ENCODE measurements at places on chromosomes 7 and 10.

DNA sequence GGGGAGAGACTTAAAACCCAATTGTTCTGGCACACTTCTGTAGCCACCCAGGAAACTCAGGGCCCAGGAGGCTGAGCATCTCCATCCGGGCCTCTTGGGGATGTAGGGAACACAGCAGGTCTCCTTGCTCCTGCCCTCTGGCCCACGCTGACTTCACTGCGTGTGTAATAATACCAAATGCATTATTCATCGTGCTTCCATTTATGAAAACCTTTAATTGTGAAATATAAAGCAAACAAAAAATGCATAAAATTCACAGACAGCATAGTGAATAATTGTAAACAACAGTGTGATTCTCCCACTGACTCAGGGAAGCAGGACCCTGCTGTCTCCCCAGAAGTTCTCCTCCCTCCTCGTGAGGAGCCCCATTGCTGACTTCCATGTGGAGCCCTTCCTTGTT lies 70.3 kb upstream of the SHH start:
- no peak for DNase-seq

GRCh38 chr7:135300913-135301765 lies 67.5 kb downstream of the STRA8 start:
- DNase-seq = no peak

DNA sequence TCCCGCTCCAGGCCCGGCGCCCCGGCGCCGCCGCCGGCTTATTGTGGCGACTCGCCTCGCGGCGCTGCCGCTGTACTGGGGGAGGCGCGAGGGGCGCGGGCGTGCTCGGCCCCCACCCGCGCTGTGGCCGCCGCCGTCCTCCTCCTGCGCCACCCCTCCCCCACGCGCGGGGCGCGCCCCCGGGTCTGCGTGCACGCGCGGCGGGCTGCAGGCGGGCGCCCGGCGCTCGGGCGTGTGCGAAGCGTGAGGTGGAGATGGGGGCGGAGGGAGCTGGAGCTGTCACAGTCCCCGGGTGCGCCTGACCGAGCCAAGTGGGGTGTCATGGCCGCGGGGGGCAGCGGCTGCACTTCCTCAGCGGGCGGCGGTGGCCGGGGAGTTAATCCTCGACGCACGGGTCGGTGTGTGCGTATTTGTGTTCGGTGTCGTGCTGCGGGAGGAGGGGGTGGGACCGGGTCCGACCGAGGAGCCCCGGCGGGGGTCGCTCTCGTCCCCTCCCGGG lies 672 bp downstream of the LCOR start:
- DNase-seq = peak; percentile 75

- DNase-seq = no peak
Observed at GRCh38 chr7:44324204-44324480, 1.3 kb downstream of the CAMK2B start.

DNA sequence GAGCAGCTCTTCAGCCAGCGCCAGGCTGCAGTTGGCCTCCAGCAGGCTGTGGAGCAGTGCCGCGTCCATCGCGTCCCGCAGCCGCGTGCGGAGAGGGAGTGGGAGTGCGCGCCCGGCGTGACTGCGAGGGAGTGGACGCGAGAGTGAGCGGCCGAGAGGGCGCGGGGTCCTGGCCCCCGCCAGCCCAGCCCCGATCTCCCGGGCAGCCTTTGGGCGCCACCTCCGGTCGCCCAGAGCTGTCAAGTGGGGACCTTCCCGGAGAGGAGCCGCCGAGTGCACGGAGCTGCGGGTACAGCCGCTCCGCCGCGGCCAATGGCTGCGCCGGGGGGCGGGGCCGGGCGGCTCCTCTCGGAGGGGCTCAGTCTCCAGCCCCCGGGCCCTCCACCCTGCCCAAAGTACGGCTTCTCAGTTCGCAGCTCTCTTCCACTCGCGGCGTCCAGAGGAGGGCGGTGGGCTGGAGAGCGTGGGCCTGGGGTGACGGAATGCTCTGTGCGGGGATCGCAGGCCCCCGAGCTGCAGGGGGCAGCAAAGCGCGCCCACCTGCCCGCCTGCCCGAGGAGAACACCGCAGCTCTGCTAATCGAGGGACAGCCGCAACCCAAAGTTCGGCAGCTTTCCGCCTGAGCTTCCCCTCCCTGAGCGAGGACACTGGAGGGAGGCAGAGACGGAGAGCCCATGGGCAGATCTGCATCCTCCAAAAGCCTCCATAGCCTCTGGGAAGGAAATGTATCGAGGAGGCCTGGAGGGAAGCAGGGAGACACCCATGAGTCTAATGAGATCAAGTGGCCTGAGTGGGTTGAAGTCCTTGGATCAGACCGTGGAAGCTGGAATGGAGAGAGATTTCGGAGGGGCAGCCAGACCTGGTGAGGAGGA lies at the start of gene CRHR2:
TSS of gene CRHR2 (minus strand) at position 245 of the 872 bp plus-strand sequence. CDS start at position 69, 176 bp downstream.
- peak; percentile 39 for DNase-seq

DNA sequence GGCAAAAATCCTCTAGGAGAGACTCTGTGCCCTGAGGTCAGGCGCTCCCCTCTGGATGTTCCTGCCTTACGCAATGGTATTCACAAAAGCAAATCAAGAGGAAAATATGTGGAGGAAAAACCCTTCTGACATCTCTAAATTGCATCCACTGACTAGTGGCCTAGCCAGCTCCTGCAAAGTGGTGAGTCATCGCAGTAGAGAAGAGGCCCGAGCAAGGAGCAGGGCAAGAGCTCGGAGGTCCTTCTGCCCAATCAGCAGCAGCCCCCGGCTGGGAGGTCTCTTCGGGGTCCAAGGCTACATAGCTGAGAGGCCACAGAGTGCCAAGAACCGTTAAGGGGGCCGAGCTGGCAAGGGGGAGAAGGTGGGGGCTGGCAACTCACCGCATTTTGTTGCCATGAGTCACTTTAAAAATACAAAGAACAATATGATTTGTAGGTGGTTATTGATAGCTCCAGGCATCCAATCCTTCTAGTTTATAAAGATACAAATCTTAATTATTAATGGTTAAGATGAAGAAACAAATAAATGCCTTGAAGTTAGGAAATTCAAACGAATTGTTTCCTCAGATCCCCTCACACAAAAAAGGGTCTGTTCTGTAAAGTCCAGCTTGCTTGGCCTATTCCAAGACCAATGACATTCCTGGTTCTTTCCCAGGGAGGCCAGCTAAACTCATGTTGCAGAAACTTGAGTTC lies 161.6 kb downstream of the PKD1L1 start:
- DNase-seq = no peak

DNA sequence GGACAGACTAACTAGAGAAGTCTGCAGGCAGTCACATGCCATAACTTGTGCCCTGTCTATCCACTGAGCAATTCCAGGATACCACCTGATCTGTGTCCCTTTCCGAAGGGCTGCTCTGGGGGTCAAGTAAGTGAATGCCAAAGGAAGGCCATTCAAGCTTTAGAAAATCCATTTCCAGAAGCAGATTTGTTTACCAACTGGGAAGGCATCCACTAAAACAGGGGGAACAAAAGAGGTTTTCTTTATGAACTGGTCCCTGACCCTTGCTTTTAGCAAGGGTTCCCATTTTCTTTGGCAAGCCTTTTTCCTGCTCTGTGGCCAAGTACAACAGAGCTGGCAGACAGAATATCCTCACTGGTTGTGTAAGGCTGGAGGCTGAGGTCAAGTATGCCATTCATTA lies 36.5 kb downstream of the ITPRID1 start:
- DNase-seq = no peak

DNA sequence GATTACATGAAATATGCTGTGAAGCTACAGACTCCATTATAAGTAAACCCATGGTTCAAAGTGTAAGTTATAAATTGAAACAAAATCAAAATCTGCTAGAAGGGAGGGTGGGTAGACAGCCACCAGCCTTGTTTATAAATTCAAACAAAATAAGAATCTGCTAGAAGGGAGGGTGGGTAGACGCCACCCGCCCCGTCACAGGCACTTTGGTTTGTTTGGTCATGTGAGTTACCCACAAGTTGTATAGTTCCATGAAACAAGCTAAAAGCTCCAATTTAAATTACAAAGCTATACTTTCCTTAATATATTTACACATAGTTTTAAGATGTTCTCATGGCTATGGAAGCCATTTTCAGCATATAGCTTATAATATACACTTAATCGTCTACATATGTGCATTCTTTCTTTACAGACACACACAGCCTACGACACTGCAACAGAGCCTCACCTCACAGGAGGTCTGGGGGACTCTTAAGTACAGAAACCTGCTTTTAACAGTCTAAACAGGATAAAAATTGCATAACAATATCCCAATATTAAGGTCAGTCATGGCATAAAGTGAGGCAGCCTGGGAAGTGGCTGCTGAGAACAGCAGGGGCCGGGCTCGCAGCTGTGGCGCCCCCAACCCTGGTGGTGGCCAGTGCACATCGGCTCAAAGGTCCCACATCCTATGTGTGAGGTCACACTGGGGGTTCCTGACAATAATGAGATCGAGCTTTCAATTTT lies 28.1 kb upstream of the NCAPG2 start:
- no peak for DNase-seq

- DNase-seq = no peak
Observed at GRCh38 chr10:71622154-71622526, 97.4 kb downstream of the C10orf105 start.

GRCh38 chr10:46247181-46247475 lies 39.7 kb upstream of the ANTXRL start:
- no peak for DNase-seq

GRCh38 chr7:149879766-149880637 lies 6.2 kb downstream of the ATP6V0E2 start:
- no peak for DNase-seq

GRCh38 chr7:44348300-44348699 lies 22.9 kb upstream of the CAMK2B start:
- DNase-seq = peak; percentile 40

DNA sequence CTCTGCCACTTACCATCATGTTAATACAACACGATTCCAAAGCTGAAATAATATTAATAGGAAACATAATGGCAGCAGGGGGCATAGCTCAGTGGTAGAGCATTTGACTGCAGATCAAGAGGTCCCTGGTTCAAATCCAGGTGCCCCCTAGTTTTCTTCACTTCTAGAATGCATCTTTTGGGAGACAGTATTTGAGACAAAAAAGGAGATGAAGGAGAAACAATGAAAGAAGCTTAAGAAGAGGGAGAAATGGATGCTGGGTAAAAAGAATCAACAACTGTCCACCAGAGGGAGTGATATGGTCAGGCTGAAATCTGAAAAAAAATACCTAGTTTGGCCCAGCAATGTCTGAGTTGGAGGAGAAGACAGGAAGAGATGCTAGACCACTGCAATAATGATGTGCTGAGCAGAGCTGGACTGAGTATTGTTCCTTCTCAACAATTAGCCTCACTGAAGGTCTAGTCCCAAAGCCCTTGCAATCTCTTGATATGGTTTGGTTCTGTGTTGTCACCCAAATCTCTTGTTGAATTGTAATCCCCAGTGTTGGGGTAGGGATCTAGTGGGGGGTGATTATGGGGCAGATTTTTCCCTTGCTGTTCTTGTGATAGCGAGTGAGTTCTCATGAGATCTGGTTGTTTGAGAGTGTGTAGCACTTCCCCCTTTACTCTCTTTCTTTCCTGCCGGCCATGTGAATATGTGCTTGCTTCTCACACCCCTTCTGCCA lies 48.3 kb downstream of the ZNF783 start:
- peak; percentile 83 for DNase-seq

DNA sequence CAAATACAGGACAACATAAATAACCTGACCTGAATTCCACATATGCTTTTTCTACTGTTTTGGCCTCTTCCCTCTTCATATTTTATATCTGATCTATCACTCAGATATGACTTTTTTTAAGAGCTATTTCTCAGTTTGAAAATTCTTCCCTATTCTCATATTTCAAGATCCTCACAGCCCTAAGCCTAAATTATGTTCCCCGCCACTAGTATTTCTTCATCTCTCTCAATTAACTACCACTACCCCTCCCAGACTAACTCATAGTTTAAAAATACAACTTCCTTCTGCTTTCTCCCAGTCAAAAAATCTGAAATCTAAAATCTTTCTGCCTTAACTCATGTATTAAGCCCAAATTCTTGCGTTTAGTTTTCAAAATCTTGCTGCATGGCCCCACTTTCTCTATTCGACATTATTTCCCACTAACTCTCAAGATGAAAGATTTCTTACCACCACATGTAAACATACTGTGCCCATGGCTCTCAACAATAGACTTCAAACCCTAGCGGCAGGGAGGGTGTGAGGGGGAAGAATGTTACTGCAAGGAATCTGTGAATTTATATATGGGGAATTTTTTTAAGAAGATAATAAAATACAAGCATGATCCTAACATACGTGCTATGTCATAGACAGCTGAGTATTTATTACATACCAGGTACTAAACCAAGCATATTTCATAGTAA lies 64.6 kb downstream of the TFEC start:
- peak; percentile 36 for DNase-seq

DNA sequence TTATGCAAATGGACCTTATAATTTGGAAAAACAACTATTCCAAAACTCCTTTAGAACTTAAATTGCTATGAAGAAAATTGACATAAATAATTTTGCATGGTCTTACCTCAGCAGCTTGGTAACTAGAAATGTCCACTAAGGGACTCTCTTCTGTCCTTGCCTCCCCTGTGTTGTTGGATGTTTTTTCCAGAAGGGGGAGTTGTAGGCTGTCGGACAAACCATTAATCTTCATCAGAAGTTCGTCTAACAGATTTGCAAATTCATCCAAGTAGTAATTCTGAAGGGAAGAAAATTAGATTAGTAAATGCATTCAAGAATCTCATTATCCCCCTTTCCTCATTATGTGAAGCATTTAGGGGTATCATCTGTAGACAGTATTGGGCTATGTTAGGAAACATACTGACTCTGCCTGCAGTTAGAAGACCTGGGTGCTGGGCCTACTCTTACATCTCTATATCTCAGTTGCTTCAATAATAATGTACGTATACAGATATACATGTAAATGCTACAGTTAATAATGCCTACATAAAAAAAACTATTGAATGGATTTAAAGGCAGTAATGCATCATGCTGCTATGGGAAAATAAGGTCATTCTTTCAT lies 155.6 kb downstream of the PKD1L1 start:
- DNase-seq = peak; percentile 21

DNA sequence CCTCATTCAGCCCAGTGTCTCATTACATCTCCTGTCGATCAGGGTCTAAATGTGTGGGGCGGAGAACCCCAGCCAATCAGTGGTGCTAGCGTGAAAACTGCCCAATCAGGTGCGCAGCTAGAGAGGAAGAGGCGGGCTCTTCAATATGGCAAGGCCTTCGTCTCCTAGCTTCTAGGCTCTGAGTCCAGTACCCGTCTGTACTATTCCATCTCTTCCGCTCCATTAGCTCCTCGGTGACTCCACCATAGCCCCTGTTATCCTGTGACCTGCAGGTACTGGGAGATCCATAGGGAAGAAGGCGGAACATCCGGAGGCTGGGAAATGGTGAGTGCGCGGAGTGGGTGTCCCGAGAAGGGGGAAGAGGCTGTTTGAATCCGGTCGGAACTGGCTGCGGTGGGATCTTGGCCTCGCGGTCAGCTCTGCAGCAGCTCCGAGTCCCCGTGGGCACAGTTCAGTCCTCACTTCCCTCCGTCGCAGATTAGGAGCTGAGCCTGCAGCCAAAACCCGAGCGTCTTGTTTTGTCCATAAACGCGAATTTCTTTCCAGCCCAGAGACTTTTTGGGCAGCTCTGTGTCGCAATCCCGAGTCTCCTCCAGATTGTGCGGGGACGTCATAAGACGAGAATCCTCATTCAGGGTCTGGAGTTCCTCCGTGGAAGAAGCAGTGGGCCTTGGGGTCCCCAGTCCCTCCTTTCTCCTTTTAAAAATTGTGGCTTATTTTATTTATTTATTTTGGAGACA lies at the start of gene ZNF727:
TSS of gene ZNF727 (plus strand) at position 134 of the 740 bp plus-strand sequence. CDS start at position 322, 188 bp downstream.
- DNase-seq = no peak

GRCh38 chr7:117766913-117767312 lies 106.3 kb downstream of the CTTNBP2 start:
- DNase-seq = no peak

GRCh38 chr10:65907199-65907712 lies 1018.6 kb upstream of the LRRTM3 start:
- DNase-seq = no peak
